SIG-M5 (cell line): ENCODE measurements at places on chromosomes 3 and 15.

DNA sequence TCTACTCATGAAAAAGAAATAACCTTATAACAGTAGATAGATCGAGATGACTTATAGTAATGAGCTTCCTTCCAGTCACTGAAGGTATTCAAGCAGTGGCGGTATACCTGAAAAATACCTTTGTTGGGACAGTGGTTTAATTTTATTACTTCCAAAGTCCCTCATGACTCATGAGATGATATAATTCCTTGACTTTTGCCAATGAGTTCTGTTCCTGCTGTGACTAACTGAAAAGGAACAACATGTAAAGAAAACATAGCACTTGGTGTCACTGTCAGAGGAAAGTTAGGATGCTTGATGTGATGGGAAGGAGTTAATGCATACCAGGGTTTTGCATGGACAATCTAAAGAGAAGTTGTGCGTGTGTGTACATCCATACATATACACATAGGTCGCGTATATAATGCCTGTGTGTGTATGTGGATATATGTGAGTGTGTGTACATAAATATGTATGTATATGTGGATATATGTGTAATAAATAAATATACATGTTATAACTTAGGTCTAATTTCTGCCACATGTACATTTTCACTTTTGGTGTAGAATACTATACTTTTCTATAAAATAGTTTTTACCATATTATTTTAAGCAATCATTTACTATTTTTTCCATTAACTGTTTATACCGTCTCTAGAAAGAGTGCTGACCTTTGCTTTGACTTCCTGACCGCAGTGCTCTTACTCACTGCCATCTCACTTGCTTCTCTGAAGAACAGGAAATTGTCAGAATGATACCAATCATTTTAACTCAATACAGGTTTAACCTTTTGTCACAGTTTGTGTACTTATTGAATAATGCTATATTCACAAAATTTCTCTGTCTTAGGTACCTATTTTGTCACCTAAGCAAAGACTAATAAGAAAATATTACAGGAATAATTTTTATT, 12.6 kb upstream of the PAK2 start:
- DNase-seq: no peak

DNA sequence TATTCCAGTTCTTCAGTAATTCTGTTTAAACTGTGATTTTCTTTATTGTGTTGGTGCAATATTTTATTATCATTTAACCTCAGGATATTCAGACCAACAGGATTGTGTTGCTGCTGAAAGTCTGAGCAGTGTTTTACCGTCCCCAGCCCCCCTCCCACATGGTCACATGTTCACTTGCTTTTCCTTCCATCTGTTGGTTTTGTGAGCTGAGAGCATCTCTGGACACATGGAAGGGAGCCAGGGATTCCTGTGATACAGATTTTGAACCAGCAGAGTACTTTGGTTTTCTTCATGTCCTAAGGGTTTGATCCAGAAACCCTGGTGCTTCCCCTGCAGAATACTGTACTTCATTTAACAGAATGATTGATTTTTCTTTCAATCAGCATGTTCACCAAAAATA, 11.9 kb downstream of the ARRDC4 start:
- DNase-seq: no peak

GRCh38 chr3:172803489-172803888, 53.0 kb downstream of the ECT2 start:
- no peak for DNase-seq

GRCh38 chr3:194323785-194324735, 27.1 kb downstream of the CPN2 start:
- DNase-seq: no peak

GRCh38 chr3:148289159-148289558, 408.5 kb upstream of the AGTR1 start:
- no peak for DNase-seq
